ENCODE measurements at places on chromosomes 7 and 10.

- DNase-seq: no peak
These were observed 186.2 kb upstream of the MTPN start for GRCh38 chr7:136163340-136163801.

DNA sequence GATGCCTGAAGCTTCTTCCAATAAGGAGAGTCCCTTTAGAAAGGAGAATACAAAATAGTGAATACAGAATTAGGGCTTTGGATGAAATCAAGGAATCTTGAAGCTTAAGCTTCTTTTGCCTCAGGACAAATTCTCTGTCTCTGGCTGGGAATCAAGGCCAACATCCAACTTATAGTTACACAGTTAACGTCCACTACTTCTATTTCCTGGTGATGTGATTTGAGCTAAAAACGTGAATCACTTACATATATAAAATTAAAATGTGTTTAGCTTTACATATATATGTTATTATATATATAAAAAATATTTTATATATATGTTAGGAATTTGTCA is 11.4 kb upstream of the INPP5F start:
- no peak for DNase-seq

DNA sequence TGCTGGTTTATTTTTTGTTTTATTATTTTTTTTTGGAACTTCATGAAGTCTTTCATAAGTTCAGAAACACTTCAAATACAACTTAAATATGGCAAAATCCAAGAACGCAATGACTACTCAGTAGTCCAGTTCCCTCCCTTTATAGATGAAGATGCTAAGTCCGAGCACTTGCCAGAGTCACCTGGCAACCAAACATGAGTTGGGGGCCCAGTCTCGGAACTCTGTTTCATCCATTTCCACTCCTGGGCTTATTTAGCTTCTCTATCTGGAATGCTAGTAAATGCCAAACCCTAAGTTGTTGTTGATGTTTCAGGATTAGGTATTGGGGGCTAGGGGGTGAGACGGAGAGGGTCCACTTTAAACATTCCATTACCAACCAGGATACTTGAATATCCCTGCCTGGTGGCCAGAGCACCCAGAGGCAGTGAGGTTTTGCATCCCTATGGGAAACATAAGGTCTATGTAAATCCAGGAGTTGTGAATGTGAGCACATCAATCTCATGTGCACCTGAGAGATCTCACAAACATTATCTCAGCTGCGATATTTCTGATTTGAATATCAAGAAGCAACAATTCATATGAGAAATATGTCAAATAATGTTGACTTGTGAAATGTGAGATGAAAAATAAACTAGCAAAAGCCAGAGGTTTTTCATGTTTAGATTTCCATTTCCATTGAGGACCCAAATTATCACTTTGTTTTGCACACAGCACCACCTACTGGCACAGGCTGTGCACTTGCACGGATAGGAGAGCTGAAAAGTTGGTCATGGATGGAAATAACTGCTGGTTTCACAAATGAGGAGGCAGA is 129.3 kb downstream of the PKD1L1 start:
- peak; percentile 72 for DNase-seq

- no peak for DNase-seq
These were observed 139.7 kb upstream of the PCBD1 start for GRCh38 chr10:71028066-71028465.

GRCh38 chr7:726854-727103 is 280 bp downstream of the DNAAF5 start:
- no peak for DNase-seq

DNA sequence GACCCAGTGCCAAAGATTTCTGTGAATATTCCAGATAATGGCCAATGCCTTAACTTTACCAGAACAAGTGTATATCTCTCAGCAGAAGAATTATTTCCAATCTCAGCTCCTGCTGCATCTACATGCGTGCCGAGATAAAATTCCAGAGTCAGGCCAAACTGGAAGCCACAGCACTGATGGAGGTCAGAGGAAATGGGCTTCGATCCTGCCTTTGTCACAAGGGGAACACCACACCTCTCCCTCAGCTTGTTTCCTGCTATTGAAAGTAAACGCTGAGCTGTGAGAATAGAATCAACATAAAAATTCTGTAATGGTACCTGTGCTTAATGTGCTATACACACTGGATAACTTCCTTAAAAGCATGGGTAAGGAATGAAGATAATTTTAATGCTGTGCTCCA is 255.5 kb downstream of the NEBL start:
- no peak for DNase-seq

DNA sequence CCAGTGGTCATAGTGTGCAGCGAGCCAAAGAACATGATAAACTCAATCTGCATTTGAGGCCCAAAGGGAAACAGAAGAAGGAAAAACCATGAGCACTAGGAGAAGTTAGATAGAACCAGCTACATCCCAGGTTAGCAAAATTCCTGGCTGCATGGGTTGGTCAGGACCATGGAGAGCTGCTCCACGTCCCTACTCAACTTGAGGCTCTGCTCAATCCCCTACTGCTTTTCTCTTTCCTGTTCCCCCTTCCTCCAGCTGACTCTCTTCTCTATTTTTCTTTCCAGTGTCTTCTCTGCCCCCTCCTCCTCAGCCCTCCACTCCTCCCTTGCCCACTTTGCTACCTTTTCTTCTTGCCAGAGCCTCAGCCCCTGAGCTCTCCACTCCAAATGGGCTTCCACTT is 21.9 kb upstream of the VSIR start:
- DNase-seq: no peak

DNA sequence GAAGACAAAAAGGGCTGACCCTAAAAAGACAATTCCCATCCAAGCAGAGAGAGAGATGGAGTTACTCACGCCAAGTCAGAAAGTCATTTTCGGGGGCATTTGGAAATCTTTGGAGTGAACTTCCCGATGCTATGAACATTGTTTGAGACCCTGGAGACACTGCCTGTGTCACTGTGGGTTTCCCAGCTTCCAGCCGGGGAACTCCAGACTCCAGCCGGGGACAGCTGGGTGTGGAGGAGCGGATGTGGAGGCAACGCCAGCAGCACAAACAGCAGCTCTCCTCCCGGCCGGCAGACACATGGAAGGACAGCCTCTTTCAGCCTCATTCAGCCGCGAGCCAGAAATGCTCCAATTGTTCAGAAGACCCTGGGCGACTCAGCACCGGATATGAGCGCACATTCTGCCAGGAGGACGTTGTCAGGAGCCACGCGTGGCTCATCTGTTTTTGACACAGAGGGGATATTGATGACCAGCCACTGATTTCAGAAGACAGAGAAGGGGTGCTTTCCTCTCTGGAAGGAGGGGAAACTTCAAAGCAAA is 97.6 kb downstream of the PRPF18 start:
- DNase-seq: no peak

GRCh38 chr10:97333601-97334369 is 744 bp downstream of the FRAT2 start:
- peak; percentile 70 for DNase-seq

GRCh38 chr7:10888861-10889260 is 84.8 kb upstream of the PHF14 start:
- no peak for DNase-seq

DNA sequence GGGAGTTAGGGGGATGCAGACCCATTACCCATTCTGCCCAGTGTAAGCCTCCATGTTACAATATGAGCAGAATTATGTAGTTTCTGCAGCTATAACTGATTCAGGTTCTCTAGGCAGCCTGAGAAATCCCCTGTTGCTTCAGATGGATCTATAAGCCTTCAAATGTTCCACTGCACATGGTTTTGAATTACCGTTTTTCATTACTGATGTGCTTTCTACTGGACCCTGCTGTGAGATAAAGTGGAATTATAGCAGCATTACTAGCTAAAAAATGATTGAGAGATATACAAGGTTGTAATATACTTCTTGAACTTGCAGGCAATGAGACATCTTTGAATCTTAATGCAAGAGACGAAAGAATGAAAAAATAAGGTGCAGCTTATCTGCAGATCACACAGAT is 38.4 kb upstream of the ANAPC16 start:
- DNase-seq: no peak

- DNase-seq: no peak
These were observed 70.4 kb downstream of the INPP5A start for GRCh38 chr10:132607961-132608495.

DNA sequence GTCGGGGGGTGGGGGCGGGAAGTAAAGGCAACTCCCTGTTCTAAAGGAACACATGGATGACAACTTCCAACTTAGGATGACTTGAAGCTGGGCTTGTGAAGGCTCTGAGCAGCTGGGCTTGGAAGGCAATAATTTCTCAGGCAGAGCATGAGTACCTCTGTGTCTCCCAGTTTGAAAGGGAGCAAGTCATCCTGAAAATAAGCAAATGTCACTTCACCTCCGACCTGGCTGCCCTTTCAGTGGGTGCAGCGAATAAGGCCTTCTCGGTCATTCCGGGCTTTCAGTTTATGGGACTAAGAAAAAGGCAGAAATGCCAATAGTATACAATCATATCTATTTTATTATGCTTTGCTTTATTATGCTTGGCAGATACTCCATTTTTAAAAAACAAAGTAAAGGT is 15.3 kb upstream of the ADAMTS14 start:
- no peak for DNase-seq

DNA sequence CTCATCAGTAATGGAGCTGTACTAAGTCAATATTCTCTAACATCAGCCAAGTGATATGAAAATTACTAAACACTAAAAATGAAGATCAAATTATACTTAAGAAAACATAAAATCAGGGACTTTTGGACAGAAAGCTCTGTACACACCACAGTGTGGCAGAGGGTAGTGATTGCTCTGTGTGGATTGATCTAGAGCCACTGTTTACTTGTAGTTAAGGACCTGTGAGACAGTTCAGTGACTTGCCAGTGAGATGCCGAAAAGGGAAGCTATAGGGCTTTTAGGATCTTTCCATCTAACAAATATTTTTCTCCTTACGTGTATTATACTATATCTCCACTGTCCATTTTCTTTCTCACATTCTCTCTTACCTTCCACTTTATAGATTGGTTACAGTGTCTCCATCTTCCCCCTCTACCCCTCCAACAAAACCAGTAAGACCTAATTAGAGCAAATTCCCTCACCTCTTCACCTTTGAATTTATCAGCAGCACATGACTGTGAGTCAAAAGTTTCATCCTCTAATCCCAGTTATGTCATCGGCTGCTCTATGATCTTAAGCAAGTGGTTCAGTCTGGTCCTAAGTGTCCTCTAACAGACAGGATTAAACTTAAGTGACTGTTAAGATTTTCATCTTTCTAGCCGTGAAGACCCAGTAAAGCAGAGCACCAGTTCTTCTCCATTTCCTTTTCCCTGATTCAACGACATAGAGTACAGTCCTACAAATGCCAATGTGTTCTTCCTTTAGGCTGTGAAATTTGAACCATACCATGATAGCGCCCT is 6.9 kb downstream of the PIK3CG start:
- DNase-seq: peak; percentile 23
